ENCODE measurements at places on chromosomes 4 and X. TPM values are rescaled to one million over a fixed set of nuclear protein-coding genes. Genes with fewer than 3 reads are reported as not detected.

Gene THOC2
- total RNA-seq = 108 TPM

Gene SMIM10L2A
- total RNA-seq = 2.5 TPM

Gene ZFP92
- 0.11 TPM for total RNA-seq

Gene MAGEB1
- total RNA-seq = not detected

DNA sequence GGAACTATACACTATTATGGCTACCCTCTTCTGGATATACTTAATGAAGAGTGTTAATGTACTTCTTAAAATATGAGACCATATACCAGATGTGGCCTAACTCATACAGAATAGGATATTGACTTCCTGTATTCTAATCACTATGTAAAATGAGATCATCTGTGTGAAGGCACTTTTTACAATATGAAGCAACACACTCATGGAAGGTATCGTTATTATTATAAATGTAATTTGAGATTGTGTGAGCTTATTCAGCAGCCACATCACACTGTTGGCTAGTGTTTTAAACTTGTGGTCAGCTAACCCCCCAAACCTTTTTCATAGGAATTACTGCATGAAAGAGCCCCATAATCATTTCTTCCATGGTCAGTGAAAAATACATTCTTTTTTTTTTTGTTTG lies 281.8 kb upstream of the TEX13A start:
- no peaks in the 10 kb centered on the region for H3K4me1 ChIP-seq
- no peak for DNase-seq
- H3K27ac ChIP-seq = no peak overlapping the region
- H3K36me3 ChIP-seq = no peaks in the 10 kb centered on the region

GRCh38 chr4:160406263-160406825 lies 1303.5 kb downstream of the RAPGEF2 start:
- H3K4me1 ChIP-seq = no peaks in the 10 kb centered on the region
- no peak for DNase-seq
- no peaks in the 10 kb centered on the region for H3K27me3 ChIP-seq

- no peak overlapping the region for H3K27ac ChIP-seq
- no peaks in the 10 kb centered on the region for H3K4me1 ChIP-seq
- H3K27me3 ChIP-seq = no peaks in the 10 kb centered on the region
- no peak overlapping the region for H3K4me3 ChIP-seq
Measured at GRCh38 chr4:39626261-39626660, 12.4 kb downstream of the SMIM14 start.

DNA sequence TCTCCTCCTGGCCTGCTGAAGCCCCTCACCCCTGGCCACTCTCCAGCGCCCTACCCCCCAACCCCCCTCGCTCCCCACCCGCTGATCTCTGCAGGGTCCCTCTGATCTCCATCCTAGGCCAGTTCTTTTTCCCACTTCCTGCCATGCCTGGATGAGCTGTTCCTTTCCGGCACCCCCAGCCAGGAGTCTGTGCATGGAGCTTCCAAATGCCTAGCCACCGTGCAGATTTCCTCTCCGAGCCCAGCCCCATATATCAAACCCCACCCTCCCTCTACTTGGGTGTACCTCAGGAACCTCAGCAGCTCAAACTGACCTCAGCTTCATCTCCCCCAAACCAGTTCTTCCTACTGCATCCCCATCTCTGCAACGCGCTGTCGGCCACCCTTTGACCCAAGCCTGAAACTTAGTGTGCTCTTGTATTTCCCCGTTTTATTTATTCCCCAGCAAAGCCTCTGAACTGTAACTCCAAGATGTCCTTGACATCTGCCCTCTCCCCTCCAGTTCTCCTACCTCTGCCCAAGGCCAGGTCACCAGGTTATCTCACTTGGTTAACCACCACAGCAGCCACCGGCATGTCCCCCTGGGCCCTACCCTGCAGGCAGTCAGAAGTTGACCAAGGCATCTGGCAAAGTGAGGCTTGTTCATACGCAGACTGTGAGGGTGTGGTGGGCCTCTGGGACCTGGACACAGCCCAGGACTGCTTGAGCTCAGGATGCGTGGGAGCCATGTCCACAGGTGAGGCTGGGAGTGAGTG lies 194.9 kb upstream of the PSAPL1 start:
- H3K4me3 ChIP-seq = no peak overlapping the region
- DNase-seq = no peak
- H3K27me3 ChIP-seq = no peaks in the 10 kb centered on the region

DNA sequence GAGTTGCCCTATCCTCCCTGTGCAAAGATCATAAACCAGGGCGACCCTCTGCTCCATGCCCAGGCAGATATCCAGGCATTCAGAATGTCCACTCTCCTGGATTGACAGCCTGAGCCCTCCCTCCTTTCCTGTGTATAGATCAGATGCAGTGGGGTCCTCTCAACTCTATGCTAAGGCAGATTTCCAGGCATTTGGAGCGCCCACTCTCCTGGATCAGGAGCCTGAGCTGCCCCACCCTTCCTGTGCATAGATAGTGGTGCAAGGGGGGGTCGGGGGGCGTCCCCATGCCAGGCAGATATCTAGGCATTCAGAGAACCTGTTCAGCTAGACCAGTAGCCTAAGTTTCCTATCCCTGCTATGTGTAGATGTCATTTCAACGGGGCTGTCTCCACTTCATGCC lies 941.1 kb downstream of the PCDH19 start:
- H3K27ac ChIP-seq = no peak overlapping the region
- no peaks in the 10 kb centered on the region for H3K4me1 ChIP-seq
- no peaks in the 10 kb centered on the region for H3K27me3 ChIP-seq
- no peak overlapping the region for H3K4me3 ChIP-seq

GRCh38 chrX:111020283-111020682 lies 75.7 kb upstream of the PAK3 start:
- no peaks in the 10 kb centered on the region for H3K4me1 ChIP-seq
- no peaks in the 10 kb centered on the region for H3K27me3 ChIP-seq
- H3K4me3 ChIP-seq = no peak overlapping the region
- no peaks in the 10 kb centered on the region for H3K36me3 ChIP-seq
- H3K27ac ChIP-seq = no peak overlapping the region

- H3K4me3 ChIP-seq = no peak overlapping the region
- H3K27ac ChIP-seq = no peak overlapping the region
- H3K36me3 ChIP-seq = no peaks in the 10 kb centered on the region
- no peaks in the 10 kb centered on the region for H3K4me1 ChIP-seq
- H3K27me3 ChIP-seq = no peaks in the 10 kb centered on the region
- DNase-seq = no peak
Measured at GRCh38 chr4:157664726-157665125, 444.2 kb downstream of the GRIA2 start.

GRCh38 chr4:146368209-146368608 lies 153.5 kb downstream of the SLC10A7 start:
- peaks cover 3% of the 10 kb centered on the region for H3K4me1 ChIP-seq
- H3K4me3 ChIP-seq = no peak overlapping the region
- no peak overlapping the region for H3K27ac ChIP-seq
- no peaks in the 10 kb centered on the region for H3K36me3 ChIP-seq
- DNase-seq = no peak
- no peaks in the 10 kb centered on the region for H3K27me3 ChIP-seq

All from esophagus squamous epithelium (tissue), 5 donors.